H7 (cell line): ENCODE measurements at places on chromosomes 12 and 14. TPM values are rescaled to one million over a fixed set of nuclear protein-coding genes. Genes with fewer than 3 reads are reported as not detected.
A peak's percentile ranks its signal among the peaks of the same experiment; 100 is the strongest.

DNA sequence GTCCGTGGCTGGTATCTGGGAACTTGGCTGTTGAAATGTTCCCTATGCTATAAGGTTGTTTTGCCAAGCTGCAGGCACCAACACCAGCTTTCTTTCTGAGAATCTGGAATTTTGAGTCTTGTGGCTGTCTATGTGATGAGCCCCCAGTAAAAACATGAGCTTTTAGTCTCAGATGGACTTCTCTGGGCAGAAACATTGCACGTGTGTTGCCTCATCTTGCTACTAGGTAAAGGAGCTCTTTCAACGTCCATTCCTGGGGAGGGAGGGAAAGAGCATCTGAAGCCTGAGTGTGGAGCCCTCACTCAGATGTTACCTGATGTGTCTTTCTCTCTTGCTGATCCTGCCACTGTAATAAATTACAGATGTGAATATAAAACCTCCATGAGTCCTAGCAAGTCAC lies 183.8 kb upstream of the LHX5 start:
- no peak for DNase-seq

DNA sequence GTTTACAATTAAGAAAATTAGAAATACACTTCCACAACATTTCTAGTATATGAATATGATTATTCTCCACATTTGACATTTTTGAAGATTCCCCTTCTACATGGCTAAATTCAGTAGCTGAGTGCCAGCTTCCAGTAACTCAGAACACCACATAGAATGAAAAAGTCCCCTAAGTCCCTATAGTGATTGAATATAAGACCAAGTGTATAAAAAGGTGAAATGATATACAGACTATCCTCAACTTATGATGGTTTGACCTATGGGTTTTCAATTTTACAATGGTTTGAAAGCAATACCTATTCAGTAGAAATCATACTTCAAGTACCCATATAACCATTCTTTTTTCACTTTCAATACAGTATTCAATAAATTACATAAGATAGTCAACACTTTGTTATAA lies 15.8 kb downstream of the ATL1 start:
- no peak for DNase-seq

Gene DCN
- 0.22 TPM in 1 of 2 replicates, not detected in the other for total RNA-seq

DNA sequence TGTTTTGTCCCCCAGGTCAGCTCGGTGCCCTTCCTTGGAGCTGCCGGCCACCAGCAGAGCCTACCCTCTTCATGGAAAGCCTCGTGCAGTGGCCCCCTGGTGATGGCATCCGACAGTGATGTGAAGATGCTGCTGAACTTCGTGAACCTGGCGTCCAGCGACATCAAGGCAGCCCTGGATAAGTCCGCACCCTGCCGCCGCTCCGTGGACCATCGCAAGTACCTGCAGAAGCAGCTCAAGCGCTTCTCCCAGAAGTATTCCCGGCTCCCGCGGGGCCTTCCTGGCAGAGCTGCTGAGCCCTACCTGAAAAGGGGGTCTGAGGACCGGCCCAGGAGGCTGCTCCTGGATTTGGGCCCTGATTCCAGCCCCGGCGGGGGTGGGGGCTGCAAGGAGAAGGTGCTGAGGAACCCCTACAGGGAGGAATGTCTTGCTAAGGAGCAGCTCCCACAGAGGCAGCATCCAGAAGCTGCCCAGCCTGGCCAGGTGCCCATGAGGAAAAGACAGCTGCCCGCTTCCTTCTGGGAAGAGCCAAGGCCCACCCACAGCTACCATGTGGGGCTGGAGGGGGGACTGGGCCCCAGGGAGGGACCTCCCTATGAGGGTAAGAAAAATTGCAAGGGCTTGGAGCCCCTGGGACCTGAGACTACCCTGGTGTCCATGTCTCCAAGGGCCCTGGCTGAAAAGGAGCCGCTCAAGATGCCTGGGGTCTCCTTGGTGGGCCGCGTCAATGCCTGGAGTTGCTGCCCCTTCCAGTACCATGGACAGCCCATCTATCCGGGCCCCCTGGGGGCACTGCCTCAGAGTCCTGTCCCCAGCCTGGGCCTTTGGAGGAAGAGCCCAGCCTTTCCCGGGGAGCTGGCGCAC lies 1.3 kb downstream of the FAM181A start:
- DNase-seq: peak; percentile 65

Gene RASSF3
- total RNA-seq: 26.7 and 29.2 TPM in 2 replicates

DNA sequence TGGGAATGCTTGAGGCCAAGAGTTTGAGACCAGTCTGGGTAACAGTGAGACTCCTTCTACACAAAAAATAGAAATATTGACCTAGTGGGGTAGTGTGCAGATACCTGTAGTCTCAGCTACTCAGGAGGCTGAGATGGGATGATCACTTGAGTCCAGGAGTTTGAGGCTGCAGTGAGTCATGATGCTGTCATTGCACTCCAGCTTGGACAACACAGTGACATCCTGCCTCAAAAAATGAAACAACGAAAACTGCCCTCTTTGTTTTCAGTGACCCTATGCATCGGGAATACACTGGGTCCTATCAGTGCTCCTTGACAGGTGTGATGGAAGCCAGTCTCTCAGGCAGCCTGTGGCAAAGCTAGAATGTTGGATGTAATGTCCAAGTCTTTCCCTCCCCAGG lies 311.5 kb upstream of the OR4E1 start:
- DNase-seq: no peak

DNA sequence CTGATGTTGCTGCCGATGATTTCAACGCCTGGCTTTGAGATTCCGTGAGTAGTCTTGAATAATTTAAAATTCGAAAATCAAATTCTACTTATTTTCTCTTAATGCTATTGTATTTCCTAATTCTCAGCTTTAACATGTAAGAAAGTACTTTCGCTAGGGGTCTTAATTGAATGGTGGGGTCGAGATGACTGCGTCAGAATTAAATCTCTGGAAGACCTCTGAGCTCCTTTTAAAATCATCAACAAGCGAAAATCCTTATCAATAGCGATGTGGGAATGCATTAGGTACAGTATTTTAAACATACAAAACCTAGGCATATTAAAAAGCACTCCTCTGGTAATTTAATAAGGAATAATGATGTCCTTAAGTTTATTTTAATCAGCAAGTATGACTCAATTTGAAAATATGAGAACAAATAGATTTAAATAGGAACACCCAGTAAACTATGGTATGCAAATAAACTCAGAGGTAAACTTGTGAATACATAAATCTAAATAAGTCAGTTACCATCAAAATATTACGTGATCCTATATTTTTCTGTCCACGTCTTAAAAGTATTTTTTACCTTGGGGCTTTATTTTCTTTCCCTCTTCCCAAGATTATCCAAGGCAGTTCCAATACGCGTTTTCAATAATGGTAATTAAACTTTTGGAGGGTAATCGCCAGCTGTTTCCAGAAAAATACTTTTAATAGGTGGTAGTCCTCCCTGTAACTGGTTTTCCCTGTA lies 1.4 kb downstream of the FOXA1 start:
- DNase-seq: no peak

Gene ABCD2
- not detected in 2 replicates for total RNA-seq

Gene NPAS3
- 2.5 and 4.3 TPM in 2 replicates for total RNA-seq

- no peak for DNase-seq
These were observed 979.0 kb downstream of the SLC6A15 start for GRCh38 chr12:83933615-83934014.

- no peak for DNase-seq
These were observed 97.7 kb downstream of the AKAP6 start for GRCh38 chr14:32426586-32427388.

DNA sequence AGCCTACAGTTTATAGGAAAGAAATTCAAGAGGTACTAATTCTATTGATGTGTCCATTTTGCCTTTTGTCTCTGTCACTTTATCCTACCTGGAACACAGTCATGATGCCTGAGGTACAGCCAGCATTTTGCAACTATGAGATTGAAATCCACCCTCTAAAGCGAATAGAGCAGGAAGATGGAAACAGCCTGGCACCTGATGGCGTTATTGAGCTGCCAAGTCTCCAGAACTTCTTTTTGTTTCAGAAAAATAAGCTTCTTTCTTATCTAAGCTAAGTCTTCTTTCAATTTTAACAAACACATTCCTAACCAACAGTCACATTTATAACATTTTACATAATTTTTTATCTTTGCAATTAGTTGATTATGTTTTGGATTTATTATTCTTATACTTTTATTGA lies 182.1 kb downstream of the PAWR start:
- DNase-seq: peak; percentile 26

- no peak for DNase-seq
These were observed 10.0 kb upstream of the KRT82 start for GRCh38 chr12:52415870-52416750.

Gene SLC10A1
- not detected in 2 replicates for total RNA-seq

- no peak for DNase-seq
These were observed 22.8 kb downstream of the GNG2 start for GRCh38 chr14:51883232-51883631.

Gene THAP2
- 3.3 and 8.6 TPM in 2 replicates for total RNA-seq

Gene KRT83
- 0.10 TPM in 1 of 2 replicates, not detected in the other for total RNA-seq

Gene BDKRB2
- total RNA-seq: 1.3 and 3.0 TPM in 2 replicates

GRCh38 chr14:100243020-100243419 lies 4.1 kb downstream of the YY1 start:
- DNase-seq: no peak

DNA sequence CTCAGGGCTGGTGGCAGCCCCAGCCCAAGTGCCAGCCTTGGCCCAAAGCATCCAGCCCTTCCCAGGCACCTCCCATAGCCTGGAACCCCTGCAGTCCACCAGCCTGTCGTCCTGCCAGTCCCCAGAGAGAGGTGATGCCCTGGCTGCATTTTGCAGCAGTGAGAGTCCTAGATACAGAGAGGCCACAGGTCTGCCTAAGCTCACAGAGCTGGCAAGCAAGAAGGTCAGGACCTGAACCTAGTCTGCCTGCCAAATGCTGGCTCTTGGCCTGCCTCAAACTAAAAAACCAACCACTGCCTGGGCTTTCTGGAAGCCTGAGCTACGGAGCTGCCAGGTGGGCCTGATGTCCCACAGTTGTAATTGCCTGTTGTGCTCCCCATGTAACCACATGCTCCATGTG lies 164.9 kb downstream of the PHETA1 start:
- no peak for DNase-seq

GRCh38 chr12:107670999-107671643 lies 14.5 kb upstream of the PWP1 start:
- peak; percentile 75 for DNase-seq

Gene SYCP3
- not detected in 2 replicates for total RNA-seq

DNA sequence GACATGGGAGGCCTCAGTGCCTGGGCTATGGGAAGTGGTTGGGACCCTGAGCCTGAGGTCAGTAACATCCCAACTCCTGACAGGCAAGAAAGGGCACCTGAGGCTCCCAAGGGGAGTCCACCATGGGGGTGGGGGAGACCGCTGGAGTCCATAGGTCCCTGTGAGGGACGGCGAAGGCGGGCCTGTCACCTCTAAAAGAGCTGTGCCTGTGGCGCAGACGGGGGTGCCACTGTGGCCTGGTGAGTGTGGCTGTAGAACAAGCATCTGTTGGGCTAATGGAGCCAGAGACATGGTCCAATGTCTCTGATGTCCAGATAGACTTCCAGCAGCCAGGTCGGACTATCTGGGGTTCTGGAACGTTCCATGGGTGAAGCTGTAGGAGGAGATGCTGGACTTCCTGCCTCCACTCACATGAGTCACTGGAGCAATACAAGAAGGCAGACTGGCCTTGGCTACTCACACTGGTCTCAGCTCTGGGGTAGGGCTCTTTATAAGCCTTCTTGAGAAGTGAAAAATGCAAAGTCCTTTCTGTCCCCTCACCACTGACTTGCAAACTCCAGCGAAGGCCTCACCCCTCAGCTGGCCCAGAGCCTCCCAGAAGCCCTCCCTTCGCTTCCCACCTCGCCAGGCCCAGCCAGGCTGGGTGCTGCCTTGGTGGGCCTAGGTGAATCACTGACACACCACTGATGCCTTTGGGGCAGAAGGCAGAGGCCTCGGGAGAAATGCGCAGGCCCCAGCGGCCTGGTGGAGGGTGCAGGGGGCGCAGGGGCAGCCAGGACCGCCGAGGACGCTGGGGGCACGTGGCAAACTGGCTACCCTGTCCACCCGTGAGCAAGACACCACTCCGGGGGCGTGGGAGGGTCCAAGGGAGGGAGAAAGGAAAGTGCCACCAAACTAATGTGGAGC lies 1.1 kb upstream of the TRAF3 start:
- peak; percentile 78 for DNase-seq

DNA sequence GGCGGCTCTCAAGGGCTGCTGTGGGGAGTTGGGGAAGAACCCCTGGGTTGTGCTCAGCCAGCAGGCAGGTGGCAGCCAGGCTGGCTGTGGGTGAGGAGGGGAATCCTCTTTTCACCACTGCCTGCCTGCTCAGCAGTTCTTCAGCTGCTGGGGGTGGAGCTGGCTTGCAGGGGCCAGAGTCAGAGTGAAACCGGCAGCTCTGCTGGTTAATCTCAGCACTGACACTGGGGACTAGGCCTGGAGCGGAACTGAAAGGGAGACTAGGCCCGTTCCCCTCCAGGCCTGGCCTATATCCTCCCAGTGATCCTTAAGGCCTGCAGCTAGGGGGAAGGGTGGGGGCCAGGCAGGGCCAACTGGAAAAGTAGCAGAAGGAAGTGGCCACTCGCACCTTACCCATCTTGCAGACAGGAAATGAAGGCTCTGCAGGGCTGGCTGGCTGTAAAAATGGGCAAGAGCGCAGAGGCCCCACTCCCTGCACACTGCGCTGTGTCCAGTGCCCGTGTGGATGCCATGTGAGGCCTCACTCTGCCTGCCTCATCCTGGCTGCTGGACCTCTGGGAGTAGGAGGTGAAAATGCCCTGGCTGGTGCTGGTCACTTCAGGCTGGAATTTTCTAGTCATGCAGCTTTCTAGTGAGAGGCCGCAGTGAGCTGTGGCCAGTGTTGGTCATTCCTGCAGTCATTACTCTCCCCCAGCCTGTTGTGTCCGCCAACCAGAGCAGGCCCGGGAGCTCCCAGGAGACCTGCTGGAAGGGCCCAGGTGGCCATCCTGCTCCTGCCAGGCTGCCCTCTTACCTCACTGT lies 39.4 kb downstream of the SH2B3 start:
- peak; percentile 61 for DNase-seq

Gene TMEM263
- 19.0 and 23.7 TPM in 2 replicates for total RNA-seq
